Glomerular endothelial cell (primary cell): ENCODE measurements at places on chromosomes 1 and 21.

- no peak for DNase-seq
Measured at GRCh38 chr1:172556461-172556860, 23.5 kb downstream of the SUCO start.

- no peak for DNase-seq
Measured at GRCh38 chr1:9200441-9200840, 34.1 kb upstream of the H6PD start.

GRCh38 chr1:45093334-45093733 is 81.3 kb downstream of the UROD start:
- DNase-seq: no peak

GRCh38 chr1:68751723-68752122 is 254.8 kb upstream of the DEPDC1 start:
- DNase-seq: no peak

DNA sequence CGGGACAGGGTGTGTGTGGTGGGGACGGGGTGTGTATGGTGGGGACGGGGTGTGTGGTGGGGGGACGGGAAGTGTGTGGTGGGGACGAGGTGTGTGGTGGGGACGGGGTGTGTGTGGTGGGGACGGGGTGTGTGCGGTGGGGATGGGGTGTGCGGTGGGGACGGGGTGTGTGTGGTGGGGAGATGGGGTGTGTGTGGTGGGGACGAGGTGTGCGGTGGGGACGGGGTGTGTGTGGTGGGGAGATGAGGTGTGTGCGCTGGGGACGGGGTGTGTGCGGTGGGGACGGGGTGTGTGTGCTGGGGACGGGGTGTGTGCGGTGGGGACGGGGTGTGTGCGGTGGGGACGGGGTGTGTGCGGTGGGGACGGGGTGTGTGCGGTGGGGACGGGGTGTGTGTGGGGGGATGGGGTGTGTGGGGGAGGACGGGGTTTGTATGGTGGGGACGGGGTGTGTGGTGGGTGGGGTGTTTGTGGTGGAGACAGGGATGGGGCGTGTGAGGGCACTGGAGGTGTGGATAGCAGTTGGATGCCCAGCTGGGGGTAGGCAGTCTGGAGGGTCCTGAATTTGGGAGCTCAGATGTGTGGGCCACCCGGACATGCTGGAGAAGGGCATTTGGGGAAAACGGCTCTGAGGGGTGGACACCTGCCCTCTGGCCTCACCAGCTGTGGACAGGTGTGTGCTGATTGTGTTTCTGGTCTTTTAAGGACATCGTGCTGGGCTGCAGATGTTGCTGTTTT is 16.9 kb downstream of the IBA57 start:
- DNase-seq: no peak

DNA sequence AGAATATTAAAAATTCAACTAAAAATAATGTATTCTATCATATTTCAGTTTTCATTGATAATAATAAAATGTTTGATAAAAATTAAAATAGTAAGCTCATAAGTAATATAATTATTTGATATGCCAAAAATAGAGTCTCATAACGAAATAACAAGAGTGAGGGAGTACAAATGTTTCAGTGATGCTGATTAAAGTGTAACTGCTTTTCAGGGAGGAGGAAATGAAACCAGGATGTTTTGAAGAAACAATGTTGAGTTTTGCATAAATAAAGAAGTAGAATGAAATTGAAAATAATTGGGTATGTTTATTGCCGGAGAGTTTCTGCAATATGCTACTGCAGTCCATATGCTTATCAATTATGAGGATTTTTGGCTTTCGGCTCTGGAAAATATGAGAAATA is 1159.8 kb upstream of the ADGRL2 start:
- no peak for DNase-seq

GRCh38 chr1:68131261-68131660 is 80.8 kb upstream of the DIRAS3 start:
- DNase-seq: no peak

GRCh38 chr21:38424305-38425019 is 73.8 kb downstream of the ERG start:
- DNase-seq: no peak

DNA sequence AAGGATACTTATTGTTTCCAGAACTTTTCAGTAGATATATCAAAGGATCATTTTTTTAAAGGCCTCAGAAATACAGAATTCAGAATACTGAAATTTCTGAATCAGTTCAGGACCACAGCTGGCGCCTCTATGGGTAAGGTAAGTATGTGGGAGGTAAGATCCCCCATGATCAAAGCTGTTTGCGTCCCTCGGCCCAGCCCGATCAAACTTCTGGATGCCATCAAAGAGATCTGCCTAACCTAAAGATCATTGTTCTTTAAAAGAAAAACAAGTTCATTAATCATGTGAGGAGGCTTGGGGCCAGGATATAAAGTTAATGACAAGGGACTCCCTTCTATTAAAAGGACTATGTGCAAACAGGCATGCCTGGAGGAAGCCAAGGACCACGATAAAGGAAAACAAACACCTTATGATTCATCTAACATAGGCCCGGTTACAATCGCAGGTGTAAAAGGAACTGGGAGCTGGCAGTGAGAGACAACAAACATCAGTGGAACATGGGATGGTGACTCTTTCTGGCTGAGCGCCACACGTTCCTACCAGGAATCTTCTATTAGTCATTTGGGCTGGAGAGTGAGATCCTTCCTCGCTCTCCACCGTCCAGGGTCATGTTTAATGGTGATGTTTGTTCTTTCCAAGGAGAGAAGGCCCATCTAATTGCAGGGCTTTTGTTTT is 2.8 kb upstream of the BACE2 start:
- DNase-seq: no peak

DNA sequence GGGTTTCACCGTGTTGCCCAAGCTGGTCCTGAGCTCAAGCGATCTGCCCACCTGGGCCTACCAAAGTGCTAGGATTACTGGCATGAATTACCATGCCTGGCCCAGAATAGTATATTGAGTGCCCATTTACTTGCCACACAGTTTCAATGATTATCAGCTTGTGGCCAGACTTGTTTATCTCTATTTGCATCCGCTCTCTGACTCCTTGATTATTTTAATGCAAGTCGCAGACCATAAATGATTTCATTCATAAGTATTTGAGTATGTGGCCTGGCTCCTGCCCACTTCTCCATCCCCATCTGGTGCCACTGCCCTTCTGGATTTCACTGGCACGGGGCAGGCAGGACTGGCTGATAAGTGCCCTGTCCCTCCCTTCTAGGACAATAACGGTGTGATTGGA is 18.2 kb upstream of the TRNAU1AP start:
- DNase-seq: no peak
